Esophagus muscularis mucosa (tissue), 4 donors: ENCODE measurements at places on chromosomes 5 and 9. TPM values are rescaled to one million over a fixed set of nuclear protein-coding genes. Genes with fewer than 3 reads are reported as not detected.

GRCh38 chr5:150641824-150642566, 1.5 kb downstream of the SYNPO start:
- DNase-seq = no peak

DNA sequence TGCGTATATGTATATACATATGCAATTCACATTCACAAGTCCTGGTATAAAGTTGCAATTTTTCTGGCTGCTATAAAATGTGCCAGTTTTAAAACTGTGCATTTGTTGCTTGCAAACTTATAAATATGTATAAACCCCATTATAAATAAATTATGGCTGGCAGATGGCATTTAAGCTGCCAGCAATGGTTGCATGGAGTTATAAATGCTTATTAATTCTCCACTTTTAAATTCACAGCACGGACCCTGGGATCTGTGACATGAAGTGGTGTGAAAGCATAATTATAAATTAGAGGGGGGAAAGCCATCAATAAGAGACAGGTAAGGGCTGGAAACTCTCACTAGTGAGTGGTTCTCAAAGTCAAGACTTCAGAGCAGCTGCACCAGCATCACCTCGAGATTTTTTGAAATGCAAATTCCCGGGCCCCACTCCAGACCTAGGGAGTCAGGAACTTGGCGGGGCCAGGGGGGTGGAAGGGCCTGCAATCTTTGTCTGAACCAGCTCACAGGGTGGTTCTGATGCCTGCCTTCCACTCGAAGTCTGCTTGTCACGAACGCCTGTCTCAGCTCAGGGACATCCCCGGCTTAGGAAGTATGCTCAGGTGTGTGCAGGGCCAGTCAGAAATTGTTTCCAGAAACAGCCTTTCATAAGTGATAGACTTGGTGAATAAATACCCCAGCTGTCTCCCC, 16.9 kb downstream of the S1PR3 start:
- DNase-seq = peak; percentile 87

DNA sequence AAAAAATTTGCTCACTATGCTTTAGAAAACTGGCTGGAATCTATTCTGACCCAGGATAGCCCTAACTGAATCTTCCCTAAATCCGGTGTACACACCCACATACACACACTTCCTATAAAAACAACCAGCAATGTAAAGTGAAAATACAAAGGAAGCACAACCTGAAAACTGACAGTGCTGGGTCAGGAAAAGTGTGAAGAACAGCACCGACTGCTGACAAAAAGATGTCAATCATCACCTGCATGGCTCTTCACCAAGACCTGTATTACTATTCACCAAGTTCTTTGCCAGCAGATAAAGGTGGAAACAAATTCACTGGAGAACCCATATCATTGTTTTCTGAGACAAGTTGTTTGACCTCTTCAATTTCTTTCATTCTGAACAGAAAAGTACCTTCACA, 293.8 kb upstream of the GRAMD2B start:
- DNase-seq = no peak

GRCh38 chr5:10985721-10986110, 224.7 kb upstream of the DAP start:
- no peak for DNase-seq

- no peak for DNase-seq
Observed at GRCh38 chr9:37790096-37790495, 5.2 kb upstream of the EXOSC3 start.

DNA sequence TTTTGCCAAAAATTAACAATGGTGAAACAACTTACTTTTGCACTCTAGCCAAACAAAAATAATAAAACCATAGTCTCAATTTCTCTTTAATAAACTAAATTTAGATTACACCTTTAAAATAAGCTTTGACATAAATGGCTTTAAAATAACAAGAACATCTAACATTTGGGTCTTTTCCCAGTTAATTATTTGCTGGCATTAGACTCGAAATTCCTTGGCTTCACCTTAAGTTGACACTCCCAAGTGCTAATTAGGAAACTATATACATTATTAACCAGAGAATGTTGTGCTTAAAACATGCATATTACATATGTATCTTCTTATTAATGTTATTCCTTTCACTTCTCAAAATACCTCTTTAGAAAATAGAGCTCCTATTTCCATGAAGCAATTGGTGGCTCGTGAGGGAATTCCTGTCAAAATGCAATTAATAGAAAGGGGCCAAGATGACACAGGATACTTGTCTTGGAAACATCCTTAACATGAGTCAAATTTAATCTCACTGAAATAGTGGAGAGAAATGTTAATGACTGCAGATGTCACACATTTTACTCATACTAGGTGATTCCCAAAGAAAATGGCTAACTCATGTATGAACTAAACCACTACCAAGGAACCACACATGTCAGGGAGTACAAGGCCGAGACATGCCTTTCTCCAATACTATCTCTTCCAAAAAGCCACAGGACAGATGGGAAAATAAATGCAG, 932.9 kb upstream of the DMAC1 start:
- no peak for DNase-seq

GRCh38 chr5:119322312-119322947, 33.4 kb upstream of the TNFAIP8 start:
- no peak for DNase-seq

DNA sequence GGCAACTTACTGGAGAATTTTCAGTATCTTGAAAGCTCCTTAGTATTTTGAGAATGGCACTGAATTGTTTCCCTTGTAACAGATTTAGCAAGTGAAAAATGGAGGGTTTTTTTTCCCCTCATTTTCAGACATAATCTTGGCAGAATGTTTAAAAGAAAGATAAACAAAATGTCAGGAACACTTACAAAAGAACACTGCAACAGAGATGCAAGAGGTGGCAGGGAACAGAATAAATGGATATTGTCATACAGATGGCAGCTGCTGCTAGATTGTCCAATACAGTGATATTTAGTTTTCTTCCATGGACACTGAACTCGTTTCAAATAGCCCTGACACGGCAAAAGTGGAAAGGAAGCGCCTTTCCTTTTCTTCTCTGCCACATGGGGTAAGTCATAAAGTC, 76.9 kb upstream of the ZNF608 start:
- DNase-seq = no peak

DNA sequence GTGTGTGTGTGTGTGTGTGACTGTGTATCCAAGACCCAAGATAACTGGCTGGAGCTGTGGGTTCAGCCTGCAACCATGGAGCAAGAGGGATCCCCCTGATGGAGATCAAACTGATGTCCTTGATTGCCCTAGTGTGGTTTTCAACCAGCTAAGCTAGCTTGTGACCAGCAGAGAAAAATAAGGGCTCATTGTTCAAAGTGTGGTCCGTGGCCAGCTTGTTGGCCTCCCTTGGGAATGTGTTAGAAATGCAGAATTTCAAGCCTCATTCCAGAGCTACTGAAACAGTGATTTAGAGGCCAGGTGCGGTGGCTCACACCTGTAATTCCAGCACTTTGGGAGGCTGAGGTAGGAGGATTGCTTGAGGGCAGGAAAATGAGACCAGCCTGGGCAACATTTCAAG, 79.9 kb downstream of the ACER2 start:
- DNase-seq = no peak

- DNase-seq = no peak
Observed at GRCh38 chr9:112890106-112891081, at the start of gene SLC46A2. Gene SLC46A2 (minus strand): TSS chr9:112890876. CDS start chr9:112890681, 195 bp downstream.

DNA sequence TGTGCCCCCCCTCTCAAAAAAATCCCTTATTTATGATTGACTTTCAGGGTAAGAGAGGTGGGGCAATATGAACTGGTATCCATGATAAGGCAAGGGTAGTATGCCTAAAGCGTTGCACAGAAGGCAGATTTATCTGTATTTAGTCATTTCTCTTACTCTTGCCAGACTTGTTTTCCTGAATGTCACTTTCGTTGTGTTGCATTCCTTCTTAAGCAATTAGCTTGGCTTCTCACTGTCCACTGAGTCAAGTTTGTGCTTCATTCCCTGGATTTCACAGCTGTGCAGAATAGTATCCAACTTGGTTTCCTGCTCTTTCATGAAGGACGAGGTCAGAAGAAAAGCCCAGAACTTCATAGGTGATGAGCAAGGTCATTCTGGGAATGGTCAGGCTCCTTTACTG, 301.5 kb upstream of the ACTBL2 start:
- DNase-seq = no peak

- DNase-seq = no peak
Observed at GRCh38 chr5:135129307-135129706, 95.3 kb upstream of the PITX1 start.

DNA sequence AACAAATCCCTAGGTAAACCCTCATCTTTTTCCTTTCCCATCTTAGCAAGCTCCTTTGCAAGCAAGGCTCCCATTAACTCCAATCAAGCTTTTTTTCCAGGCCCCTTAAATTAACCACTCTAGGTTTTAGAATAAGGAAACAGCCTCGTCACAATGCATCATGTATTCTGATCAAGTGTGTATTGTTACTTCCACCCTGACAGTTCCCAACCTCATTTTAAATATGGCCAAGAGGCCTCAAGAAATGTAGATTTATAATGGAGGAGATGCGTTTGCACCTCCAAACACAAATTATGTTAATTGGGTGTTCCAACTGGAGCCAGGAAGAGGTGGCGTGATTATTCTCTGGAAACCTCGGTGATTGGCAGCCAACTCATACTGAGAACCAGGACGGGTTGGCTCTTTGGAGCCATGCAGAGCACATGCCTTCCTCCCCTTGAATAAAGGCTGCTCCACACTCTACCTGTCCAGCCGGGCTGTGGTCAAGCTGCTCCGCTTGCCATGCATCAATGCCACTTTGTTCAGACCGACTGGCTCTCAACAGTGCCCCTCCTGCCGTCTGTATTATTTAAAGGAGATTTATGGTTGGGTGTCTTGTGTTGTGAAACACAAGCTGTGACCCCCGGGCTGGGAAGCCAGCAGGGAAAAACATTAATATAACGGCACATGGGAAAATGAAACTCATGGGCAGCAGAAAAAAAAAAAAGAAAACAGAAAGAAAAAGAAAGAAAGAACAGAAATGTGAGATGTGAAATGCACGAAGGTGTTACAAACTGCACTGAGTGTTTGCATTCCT, 191.1 kb downstream of the EBF1 start:
- DNase-seq = no peak

RNF180 gene
- 21.4 TPM for total RNA-seq

MOCS2 gene
- total RNA-seq = 83.1 TPM

PRSS3 gene
- 1.4 TPM for total RNA-seq

ZNF462 gene
- 24.5 TPM for total RNA-seq

NUTM2F gene
- total RNA-seq = not detected
